ENCODE measurements at places on chromosomes 7 and 10.

DNA sequence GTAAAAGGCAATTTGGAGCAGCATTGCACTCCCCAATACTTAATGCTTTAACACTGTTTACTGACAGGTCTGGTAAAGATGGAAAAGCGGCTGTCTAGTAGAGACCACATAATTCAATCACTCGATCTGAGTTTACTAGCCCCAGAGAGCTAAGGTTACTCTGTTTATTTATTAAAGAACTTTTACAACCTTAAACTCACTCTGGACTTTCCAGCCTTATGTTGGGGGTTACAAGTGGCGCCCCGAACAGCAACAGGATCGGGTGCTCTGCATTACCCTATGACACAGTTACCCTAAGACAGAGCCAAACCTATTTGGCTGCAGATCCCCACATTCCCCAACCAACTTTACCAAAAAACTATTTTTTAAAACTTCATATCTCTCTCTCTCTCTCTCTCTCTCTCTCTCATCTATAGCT is 43.9 kb downstream of the MRPS24 start:
- DNase-seq: no peak

DNA sequence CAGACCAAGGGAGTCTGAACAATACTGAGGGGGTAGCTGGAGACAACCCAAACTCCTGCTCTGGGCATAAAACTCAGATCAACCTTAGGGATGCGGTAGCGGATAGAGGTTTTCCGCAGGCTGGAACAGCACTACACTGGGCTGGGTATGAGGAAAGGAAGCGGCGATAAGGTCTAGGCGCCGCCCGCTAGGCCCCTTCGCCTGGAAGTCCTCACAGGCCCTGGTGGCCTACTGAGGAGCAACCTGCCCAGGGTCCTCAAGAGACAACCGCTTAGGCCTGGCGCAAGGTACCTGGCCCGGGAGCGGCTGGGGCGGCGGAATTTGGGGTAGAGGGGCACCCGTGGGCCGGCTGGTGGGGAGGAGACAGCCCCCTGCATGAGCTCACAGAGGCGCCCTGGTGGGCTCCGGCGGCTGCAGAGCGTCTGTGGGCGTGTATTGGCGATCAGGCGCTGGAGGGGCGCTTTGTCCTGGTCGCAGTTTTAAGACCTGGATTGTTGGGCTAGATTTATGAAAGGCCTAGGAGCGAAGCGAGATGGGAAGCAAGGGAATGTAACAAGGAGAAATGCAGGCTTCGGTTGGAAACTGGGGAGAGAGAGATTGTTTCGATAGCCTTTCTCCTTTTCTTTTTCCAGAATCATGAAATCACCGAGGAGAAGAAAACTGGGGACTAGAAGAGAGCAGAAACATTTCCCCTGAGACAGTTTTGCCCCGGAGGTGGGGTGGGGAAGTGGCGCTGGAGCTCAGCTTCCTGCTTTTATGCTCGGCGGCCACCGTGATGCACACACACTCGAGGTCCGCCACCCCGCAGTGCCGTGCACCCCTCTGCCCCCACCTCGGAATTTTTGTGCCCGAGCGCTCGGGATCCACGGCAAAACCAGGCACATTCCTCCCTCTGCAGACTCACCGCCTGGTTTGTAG is 2.4 kb upstream of the NKX2-3 start:
- DNase-seq: no peak

GRCh38 chr7:99372275-99373090 is 2.0 kb upstream of the ARPC1B start:
- peak; percentile 54 for DNase-seq

DNA sequence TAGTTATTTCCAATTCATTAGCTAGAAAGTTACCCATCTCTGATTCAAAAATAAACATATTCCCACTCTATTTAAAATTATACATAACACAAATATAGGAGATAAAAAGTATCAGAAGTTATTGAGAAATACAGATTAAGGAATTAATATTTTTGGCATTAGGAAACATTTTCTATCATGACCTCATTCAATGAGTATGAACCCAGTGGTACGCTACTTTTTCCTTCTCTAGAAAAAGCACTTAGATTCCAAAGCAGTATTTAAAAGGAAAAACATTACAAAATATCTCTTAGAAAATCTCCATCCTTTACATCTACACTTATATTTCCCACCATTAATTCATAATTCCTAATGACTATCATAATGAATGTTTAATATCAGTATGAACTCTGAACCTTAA is 240.6 kb upstream of the GNAI1 start:
- DNase-seq: peak; percentile 10

DNA sequence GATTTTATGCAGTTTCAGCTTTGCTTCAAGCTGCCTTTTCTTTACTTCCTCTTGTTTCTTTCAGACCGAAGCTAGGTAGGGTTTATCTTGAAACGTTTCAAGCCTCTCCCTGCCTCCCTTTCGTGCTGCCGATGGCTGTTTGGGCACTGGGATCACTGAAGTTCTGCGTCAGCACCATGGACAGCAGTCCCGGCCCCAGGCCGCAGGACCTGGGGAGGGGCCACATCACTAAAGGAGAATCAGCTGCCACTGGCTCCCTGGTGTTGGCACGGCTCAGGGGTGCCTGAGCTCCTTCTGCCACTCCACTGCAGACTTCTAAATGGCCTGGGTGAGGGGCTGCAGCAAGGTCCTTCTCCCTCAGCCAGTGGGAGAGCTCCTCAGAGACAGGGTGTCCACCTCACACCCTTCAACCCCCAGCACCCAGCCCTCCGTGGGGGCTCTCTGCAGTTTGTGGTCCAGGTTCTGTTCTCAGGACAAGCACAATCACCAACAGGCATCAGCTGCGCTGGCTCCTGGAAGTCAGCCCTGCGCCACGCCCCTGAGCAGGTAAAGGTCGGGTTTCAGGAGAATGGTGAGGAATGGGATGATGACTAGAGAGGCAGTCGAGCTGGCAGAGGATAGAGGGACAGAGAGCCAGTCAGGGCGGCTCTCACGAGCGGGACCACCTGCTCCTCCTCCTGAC is 387.2 kb downstream of the TCERG1L start:
- DNase-seq: no peak

GRCh38 chr7:93156884-93157283 is 8.7 kb upstream of the SAMD9L start:
- DNase-seq: peak; percentile 38

DNA sequence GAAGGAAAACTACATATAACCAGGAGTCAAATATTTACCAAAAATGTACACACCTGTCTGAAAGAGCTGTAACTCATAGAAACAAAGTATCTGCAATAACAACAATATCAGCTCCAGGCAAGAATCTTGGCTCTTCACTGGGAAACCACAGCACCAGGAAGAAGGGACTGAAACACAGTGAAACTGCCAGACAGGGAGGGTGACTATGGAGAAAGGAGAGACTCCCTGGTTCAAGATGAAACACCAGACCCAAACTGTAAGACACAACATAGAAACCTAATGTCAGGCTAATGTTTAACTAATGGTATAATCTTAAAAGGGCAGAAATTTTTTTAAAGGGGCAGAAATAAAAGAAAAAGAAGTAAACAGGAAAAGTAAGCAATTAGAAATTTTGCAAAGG is 11.5 kb upstream of the TAS2R39 start:
- DNase-seq: no peak

GRCh38 chr7:40402661-40403060 is 267.9 kb downstream of the SUGCT start:
- DNase-seq: peak; percentile 41

- peak; percentile 49 for DNase-seq
Measured at GRCh38 chr10:90276894-90277475, 575.6 kb downstream of the KIF20B start.

- DNase-seq: no peak
Measured at GRCh38 chr10:77837925-77838595, 88.5 kb downstream of the DLG5 start.

- DNase-seq: no peak
Measured at GRCh38 chr10:1241973-1242935, 186.1 kb downstream of the WDR37 start.

- peak; percentile 75 for DNase-seq
Measured at GRCh38 chr10:78717200-78717599, 351.6 kb upstream of the ZMIZ1 start.

- DNase-seq: no peak
Measured at GRCh38 chr7:100949227-100949932, at the start of gene MUC3A. TSS of gene MUC3A (plus strand) at chr7:100949534. CDS start at chr7:100949625, 91 bp downstream.

DNA sequence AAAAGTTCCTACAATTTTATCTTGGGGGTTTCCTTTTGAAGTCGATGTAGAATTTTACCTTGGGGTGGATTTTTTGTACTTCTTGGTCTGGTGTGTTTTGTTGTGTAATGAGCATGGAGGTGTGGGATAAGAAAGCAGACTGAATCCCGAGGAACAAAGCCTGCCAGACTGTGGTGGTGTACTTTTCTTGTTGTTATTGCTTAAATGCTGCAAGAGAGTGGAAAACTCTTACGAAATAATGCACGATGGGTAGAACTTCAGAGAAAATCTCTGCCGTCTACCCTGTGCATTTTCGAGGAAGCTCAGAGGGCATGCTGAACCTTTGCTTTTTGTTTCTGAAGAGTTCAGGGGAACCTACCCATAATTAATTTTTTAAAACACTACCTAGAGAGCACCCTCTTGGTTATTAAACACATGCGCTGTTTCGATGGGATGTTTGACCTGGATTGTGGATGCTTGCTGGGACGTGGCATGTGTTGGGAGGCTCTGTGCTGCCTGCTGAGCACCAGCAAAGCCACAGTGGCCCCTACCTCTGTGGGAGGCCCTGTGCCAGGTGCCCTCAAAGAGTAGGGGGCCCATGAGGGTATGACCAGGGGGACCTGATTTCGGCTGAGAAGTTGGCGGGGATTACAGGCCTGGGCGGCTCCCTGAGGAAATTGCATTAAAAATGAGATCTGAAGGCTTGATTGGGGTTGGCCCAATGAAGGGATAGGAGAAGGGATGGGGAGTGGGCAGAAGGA is 94.1 kb downstream of the TCF7L2 start:
- DNase-seq: no peak

GRCh38 chr7:20038676-20039075 is 178.5 kb downstream of the MACC1 start:
- DNase-seq: no peak

DNA sequence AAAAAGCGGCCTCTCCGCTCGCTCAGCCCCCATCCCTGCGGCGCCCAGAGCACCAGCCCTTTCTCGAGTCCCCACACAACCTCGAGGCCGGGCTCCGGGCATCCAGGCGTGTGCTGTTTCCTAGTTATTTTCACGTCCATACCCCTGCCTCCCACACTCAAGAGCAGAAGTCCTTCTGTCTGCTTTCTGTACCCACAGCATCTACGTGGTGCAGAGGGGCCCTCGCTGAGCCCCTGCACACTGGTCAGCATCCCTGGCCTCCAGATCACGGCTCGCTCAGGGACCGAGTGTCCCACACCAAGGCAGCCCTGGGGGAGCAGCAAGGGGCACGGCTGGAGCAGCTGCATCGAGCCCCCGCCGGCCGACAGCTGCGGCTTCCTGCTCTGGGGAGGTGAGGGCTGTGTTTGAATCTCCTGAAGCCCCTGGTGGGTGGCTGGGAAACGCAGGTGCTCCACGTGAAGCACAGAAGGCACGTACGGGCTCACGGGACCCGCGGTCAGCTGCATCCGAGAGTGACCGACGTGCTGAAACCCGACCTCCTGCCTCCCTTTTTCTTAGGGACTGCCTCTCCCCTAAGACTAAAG is 333.1 kb downstream of the DNAJB6 start:
- DNase-seq: no peak

- DNase-seq: no peak
Measured at GRCh38 chr7:155861480-155861868, 49.2 kb upstream of the SHH start.

DNA sequence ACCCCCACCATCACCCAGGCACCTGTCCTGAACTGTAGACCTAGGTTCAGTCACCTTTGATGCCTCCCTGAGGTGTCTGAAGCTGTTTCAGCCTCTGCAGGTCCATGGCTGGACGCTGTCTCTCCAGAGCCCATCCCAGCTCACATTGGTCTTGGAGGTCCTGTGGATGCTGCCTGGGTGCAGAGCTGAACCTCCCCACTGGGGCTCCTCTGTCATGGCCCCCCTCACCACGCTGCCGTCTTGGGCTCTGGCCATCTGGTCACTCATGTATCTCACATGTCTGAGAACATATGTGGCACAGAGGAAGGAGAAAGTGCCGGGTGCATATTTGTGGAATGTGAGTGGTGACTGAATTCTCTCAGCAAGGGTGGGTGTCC is 108.9 kb downstream of the NKX6-2 start:
- no peak for DNase-seq

DNA sequence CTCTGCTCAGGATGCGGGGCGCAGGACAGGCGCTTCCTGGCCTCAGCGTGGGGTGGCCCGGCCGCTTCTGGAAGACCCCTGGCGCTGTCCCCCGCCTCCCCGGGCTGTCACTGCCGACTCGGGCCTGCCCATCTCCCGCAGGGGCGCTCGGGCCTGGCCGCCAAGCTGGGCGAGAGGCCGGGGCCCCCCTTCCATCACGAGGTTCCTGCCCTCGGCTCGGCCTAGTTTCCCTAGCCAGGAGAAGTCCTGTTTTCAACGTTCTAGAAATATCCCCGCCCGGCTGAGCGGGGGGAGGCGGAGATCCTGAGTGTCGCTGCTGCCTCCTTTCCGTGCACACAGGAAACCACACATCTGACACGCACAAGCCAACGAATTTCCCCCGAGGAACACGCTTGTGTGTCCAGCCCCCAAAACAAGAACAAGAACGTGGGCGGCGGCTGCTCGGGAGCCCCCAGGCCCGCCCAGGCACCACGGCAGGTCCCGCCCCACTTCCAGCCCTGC is 33.7 kb downstream of the AP5Z1 start:
- DNase-seq: no peak

DNA sequence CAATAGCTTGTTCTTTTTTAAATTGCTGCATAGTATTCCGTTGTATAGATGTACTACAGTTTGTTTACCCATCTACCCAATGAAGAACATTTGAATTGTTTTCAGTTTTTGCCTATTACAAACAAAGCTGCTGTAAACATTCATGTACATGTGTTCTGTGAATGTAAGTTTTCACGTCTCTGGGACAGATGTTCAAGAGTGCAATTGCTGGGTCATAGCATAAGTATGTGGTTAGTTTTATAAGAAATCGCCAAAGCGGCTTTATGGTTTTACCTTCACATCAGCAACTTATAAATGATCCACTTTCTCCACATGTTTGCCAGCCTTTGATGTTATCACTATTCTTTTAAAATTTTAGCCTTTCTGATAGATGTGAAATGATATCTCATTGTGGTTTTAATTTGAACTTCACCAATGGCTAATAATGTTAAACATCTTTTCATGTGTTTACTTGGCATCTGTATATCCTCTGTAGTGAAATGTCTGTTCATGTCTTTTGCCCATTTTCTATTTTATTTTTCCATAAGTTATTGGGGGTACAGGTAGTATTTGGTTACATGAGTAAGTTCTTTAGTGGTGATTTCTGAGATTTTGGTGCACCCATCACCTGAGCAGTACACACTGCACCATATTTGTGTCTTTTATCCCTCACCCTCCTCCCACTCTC is 73.5 kb downstream of the TBXAS1 start:
- no peak for DNase-seq

DNA sequence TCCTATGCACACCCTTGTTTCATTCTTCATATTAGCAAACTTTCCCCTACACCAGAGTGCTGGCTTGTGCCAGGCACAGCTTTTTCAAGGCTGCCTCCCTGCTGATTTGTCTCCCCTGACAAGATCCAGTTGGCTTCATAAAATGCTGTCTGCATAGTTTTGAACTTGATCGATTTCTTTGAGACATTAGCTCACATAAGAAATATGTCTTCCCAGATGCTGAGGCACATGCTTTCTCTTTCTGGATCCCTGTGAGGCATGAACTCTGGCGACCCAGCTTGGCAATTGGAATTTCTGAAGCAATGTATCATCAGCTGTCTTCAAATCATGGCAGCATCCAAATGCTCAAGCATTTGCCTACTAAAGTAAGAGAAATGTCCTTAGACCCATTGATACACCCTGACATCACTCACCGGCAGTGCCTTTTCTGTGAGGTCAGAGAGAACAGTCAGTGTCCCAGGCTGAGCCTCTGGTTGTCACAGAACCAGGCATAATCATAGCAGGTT is 616.4 kb upstream of the GHITM start:
- peak; percentile 89 for DNase-seq

- peak; percentile 69 for DNase-seq
Measured at GRCh38 chr10:43707770-43708169, 59.1 kb upstream of the ZNF32 start.

All from fibroblast of skin of right quadriceps (primary cell).